Stomach (tissue), 19 donors: ENCODE measurements at places on chromosomes 4 and X. TPM values are rescaled to one million over a fixed set of nuclear protein-coding genes. Genes with fewer than 3 reads are reported as not detected.

GRCh38 chrX:1164322-1165288 is 47.8 kb downstream of the CRLF2 start:
- no peak for DNase-seq

DNA sequence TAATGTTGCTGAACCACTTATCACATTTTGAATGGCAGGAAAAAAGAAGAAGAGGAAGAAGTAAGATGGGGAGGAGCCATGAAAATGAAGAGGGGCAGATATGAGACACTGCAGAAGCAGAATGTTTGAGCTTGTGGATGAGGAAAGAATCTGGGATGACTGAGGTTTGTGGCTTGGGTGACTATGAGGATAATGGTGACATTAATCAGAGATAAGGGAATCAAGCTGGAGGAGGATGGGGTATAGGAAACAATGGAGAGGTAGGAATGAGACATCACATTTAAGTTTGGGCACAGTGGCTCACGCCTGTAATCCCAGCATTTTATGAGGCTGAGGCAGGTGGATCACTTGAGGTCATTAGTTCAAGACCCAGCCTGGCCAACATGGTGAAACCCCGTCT is 19.1 kb upstream of the PHF8 start:
- DNase-seq: no peak

DNA sequence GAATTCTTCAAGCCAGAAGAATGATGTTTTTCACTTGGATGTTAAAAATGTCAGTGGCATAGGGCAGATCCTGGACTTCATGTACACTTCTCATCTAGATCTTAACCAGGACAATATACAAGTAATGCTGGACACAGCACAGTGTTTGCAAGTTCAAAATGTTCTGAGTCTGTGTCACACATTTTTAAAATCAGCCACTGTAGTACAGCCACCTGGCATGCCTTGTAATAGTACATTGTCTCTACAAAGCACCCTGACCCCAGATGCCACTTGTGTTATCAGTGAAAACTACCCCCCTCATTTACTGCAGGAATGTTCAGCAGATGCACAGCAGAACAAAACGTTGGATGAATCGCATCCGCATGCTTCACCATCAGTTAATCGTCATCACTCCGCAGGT is 11.9 kb downstream of the ZBTB49 start:
- DNase-seq: no peak

HOPX gene
- 1.2 TPM for total RNA-seq

DNA sequence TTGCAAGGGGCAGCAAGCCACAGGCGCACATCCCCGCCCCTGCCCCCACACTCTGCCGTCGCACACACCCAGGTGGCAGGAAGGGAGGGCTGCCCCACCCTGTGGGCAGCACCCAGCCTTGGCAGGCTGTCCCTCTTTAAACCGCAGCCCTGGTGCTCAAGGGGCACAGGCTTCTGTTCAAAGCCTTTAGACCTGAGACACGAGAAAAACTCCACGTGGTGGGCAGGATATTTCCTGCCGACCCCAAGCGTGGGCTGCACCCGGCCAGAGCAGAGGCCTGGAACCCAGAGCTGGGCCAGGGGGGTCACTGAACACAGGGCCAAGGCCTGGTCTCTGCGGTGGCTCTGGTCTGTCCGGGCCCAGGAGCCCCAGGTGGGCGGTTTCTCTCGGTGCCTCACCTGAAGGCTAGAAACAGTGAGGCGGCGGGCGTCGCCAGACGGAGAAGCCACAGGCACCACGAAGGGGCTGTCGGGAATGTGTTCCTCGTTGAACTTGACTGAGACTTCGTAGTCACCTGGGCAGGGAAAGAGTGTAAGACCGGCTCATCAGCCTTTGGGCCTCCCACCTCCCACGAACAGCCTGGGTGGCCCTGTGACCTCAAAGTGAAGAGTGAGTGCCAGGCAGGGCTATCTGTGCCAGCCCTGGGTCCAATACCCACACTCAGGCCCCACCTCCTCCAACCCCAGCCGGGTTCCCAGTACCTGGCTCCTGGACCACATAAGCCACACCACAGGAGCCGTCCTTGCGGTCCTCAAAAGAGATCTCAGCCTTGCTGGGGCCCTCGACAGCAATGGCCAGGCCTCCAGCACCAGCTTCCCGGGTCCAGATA is 23.0 kb downstream of the FLNA start:
- no peak for DNase-seq

DNA sequence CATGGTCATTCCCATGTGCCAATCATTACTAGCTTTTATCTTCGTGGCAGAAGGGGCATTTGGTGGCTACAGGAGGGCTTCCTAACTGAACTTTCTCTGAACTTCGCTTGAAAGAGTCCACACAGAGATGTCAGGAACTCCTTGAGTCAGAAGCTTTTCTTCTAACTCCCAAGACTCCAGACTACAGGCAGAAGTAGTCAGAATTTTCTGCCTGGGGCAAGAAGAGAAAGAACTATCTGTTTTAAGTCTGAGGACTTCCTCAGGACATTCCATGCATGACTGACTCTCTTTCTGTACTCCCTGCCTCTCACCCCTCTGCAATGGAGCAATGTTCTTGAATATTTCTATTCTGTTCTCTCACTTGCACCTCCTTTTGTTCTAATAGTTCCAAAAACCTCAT is 170.5 kb upstream of the TBC1D9 start:
- no peak for DNase-seq

LUZP4 gene
- total RNA-seq: not detected
